AG04449 (cell line): ENCODE measurements at places on chromosomes 3 and 15.

GRCh38 chr3:105836533-105836932 lies 32.3 kb downstream of the CBLB start:
- peak; percentile 70 for DNase-seq

DNA sequence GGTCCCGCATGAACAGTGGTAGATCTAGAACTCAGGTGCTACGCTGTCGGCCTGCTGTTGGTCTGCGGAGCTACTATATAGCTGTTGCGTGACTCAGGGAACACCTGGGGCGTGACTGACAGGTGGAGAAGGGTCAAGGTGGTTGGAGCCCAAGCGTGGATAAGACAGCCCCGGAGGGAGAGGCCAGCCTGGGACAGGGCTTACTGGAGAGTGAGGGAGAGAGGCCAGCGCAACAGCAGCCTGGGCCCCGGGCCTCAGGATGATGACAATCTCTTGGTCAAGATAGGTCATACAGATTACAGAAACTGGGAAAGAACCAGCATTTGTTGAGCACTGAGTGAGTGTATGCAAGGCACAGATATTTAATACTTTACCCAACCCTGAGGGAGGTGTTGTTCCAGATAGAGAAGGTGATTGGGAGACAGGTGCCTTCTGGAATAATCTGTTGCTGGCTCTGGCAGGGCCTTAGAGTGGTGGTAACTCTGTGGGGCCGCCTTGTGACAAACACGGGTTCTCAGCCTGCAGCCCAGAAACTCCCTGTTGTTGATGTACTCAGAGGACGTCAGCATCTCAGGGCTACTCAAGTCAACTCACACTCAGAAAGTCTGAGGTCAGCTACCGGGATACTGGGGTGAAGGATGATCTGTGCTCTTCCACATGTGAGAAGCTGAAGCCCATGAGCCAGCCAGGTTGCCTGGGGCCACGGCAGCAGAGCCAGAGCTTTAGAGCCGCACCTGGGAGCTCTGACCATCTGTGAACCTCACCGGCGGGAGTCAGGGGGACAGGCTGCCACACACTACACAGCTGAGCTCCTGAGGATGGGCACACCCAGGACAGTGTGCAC lies 265.4 kb upstream of the HES1 start:
- DNase-seq, result no peak

- no peak for DNase-seq
Observed at GRCh38 chr15:39752991-39753390, 29.6 kb downstream of the FSIP1 start.

DNA sequence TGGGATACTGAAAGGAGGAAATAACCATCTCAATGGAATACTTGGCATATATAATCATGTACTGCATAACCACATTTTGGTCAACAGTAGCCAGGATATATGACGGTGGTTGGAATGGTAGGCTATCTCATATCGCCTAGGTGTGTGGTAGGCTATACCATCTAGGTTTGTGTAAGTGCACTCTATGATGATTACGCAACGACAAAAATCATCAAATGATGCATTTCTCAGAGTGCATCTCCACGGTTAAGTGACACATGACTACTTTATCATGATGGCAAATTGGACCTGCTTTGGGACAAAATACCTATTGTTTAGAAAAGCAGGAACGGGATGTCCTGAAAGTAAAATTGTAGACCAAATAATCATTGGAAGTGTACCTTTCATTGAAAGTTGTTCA lies 2.8 kb downstream of the MYZAP start:
- DNase-seq, result no peak

- DNase-seq, result no peak
Observed at GRCh38 chr3:184574515-184575417, 13.2 kb downstream of the EPHB3 start.

GRCh38 chr3:175311946-175312345 lies 452.8 kb downstream of the NAALADL2 start:
- DNase-seq, result no peak

DNA sequence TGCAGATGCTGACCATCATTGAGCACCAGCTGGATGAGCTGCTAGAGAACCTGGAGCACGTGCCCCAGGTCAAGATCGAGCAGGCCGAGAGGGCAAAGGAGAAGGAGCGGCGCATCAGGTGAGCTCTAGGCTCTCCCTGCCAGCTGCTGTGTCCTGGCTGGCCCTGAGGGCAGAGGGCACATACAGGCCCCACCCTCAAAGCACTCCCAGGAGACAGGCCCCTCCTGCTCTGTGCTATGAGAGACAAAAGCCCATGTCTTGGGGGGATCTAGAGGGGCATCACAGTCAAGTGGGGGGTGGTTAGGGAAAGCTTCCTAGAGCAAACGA lies 39.5 kb downstream of the CFAP100 start:
- no peak for DNase-seq

DNA sequence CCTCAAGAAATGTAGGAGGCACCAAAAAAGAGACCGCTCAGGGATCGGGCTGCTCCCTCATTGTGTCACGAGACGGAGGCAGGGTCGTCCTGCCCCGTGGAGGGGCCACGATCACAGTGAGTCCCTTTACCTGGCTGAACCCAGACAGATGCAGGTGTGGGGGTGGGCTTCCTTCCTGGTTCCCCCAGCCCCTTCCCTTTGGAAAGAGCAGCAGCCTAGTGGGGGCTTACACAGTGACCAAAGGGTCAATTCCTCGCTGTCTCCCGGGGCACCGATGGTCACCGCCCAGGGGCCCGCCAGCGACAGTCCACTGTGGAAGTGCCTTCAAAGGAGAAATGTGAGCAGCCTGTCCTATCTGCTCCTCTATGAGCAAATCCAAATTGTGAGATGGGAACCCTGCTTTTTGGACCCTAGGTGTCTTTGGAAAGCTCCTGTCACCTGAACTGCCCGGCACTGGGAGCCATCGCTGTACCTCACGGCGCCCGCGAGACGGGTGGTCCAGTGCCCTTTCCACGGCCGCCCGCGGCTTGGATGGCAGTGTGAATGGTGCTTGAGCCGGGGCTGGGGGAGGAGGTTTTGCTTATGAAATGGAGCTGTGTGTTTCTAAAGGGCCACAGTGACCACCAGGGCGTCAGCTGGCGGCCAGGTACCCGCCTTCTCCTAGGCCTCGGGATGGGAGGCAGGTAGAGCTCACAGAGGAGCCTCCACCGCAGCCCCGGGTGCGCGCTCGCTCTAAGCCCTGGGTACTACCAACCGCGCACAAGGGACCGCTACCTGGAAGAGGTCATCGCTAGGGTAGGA lies 155.7 kb downstream of the KLF13 start:
- no peak for DNase-seq

GRCh38 chr3:88025001-88025552 lies 33.7 kb downstream of the CGGBP1 start:
- no peak for DNase-seq

GRCh38 chr3:188026191-188026968 lies 127.6 kb upstream of the LPP start:
- DNase-seq, result no peak

GRCh38 chr3:109098079-109098644 lies 19.8 kb downstream of the MORC1 start:
- no peak for DNase-seq

- peak; percentile 23 for DNase-seq
Observed at GRCh38 chr3:195467641-195468390, 25.0 kb upstream of the ACAP2 start.

- DNase-seq, result no peak
Observed at GRCh38 chr3:542021-542420, 345.5 kb downstream of the CHL1 start.

DNA sequence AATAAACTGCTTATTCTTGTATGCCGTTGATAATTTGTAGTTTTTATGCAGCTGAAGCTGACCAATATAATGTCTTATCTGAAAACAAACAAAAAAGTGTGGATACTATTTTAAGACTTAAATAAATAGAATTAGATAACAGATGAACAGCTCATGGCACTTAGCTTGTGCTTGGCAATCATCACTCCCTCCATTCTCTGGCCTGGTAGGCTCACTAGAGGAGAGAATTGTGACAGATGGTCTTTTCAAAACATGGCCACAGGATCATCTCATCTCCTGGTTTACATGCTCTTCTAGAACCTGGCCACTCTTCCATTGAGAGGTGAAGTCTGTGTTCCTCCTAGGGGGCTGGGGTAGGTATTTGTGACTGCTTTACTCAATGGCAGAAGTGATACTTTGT lies 58.4 kb upstream of the RBP1 start:
- DNase-seq, result no peak

- no peak for DNase-seq
Observed at GRCh38 chr3:8451696-8452095, 49.9 kb upstream of the LMCD1 start.
